HS-5 (cell line): ENCODE measurements at places on chromosomes 7 and 10.

DNA sequence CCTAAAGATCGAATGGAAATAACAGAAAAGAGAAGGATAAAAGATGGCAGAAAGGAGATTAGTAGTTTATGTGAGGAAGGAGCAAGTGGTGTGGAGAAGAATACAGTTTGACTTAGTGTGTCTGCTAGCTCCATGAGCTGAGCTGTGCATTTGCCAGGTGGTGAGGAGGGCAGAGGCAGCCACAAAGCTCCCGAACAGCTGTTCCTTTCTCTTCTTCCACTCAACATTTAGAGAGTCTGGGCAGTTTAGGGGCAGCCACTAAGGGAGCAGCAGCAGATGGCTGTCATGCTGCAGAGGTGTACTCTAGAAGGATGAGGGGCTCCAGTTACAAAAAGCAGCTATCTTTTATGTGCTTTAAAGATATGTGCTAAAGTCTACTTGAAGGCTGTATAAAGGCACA lies 674.4 kb downstream of the GRM8 start:
- DNase-seq = no peak

GRCh38 chr7:27409776-27410175 lies 167.2 kb downstream of the EVX1 start:
- DNase-seq = peak; percentile 36

DNA sequence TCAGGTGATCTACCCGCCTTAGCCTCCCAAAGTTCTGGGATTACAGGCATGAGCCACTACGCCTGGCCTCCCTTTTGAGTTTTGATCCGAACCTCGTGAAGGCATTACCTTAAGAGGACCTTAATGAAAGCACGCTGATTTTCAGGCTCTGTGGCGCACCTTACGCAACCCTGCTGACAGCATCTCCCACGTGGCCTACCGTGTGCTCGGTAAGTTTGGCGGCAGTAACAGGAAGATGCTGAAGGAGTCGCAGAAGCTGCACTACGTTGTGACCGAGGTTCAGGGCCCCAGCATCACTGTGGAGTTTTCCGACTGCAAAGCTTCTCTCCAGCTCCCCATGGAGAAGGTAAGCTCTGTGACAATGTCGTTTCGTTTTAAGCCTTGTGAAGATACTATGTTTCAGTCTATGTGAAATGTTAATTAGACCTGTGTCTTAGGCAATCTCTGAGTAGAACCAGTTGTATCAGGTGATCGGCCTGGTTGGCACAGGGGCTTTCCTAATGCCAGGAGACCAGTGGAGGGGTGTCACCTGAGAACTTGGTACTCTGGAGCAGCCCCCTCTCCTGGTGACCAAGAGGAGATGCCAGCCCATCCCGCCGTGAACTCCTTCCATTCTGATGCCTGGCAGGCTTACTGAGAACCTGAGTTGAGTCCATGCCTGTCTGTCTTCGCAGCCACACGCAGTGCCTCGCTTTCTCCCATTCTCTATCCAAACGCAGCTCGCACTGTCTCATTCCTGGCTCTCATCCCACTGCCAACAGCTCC lies 43.5 kb downstream of the TRRAP start:
- DNase-seq = no peak

DNA sequence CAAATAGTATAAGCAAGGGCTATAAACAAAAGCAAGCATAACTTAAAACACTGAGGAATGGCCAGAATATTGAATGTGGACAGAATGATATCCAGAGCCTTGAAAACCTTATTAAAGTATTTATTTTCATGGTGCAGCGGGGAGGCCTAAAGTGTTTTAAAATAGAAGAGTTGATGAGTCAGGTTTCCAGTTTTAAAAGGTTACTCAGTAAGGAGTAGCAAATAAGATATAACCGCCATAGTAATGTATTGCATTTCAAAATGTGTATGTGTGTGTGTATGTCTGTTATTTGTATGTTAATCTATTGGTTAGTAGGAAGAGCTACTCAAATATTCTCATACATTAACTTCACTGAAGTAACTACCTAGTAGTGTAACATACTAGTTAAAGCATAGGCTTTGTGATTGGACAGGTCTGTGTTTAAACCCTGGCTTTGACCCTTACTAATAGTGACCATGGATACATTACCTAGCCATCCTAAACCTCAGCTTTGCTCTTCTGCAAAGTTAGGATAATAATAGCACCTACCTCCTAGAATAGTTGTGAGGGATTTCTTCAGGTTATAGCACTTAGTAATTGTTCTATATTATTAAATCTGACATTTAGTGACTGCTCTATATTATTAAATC lies 16.9 kb downstream of the CUTC start:
- no peak for DNase-seq

- no peak for DNase-seq
Measured at GRCh38 chr10:78851647-78852046, 217.1 kb upstream of the ZMIZ1 start.

DNA sequence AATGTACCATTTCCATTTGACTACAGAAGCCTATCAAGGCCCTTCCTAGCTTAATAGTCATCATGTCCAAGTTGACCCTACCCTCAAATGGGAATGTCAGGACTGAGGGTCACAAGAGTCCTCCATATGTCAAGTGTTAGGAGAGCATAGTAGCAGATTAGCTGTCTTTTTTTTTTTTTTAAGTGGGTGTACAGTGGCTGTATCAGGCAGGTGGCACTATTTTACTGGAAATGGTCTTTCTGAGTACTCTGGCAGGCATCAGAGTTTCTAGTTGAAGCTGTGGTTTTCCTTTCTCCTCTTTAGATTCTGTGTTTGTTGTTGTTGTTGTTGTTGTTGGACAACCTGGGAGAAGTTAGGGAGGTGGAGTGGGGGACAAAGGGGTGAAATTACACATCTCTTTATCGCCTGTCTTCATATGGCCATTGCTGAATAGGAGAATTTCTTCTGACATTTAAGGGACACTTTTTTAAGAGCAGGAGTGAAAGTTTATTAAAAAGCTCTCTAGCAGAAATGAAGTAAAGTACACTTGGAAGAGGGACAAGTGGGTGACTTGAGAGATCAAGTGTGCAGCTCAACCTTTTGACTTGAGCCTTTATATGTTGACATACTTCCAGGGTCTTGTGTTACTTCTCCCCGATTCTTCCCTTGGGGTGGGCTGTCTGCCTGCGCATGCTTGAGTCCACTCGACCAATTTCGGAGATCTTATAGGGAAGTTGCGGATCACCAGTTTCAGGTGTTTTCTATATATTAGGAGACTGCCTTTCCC lies 104.1 kb upstream of the FOXP2 start:
- DNase-seq = no peak

DNA sequence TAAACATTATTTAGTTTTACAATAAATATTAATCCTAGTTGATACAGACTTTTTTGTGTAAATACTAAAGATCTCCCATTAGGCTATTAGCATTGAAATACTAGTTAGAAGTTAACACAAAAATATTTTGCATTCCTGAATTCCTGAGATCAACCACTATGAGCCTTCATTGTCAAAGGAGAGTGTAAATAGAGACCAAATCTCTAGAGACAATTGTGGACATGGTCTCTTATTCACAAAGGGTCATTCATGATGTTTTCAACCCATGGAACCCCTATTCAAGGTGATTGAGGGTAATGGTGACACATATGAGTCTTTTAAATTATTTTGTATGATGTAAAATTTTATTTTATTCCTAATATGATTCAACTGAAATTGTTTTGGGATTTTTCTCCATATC lies 1454.8 kb upstream of the LRRTM3 start:
- no peak for DNase-seq

DNA sequence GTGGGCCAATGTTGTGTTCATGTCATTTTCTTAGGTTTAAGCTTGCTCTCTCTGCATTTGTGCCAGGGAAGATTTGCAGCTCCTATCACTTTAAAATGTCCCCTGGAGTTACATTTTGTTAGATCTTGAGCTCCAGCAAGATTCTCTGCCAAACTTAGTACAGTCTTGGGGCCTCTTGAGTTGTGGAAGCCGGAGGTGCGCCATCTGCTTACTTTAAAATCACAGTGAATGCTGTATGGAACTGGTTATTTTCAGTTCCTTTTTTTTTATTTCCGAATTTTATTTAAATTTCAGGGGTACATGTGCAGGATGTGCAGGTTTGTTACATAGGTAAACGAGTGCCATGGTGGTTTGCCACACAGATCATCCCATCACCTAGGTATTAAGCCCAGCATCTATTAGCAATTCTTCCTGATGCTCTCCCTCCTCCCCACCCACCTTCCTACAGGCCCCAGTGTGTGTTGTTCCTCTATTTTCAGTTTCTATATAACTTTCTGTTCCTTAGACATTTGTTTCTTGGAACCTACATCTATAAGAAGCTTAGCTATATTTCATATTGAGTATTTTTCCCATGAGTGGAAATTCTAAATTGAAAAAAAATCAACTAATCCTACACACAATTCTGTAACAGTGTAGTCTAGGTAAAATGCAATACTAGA lies 114.4 kb upstream of the CREB5 start:
- DNase-seq = no peak

- no peak for DNase-seq
Measured at GRCh38 chr7:63998549-63998948, at the start of gene ZNF722. TSS of gene ZNF722 (plus strand) at chr7:63998849. CDS start at chr7:63998962, 113 bp downstream.

DNA sequence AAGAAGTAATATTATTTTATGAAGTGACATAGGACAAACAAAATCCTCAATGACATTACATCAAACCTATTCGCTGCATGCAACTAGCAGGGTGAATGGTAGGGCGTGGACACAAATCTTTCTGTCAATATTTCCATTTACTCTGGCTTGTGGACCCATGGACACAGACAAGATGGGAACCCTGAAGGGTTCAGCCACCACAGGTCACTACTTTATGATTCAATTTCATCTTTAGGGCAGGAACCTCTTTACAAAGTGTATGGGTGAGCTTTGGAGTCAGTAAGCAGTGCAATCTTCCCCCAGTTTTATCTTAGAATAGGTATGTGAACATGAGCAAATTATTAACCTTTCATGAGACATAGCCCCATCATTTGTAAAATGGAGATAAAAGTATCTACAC lies 982.4 kb upstream of the LRRTM3 start:
- DNase-seq = no peak

DNA sequence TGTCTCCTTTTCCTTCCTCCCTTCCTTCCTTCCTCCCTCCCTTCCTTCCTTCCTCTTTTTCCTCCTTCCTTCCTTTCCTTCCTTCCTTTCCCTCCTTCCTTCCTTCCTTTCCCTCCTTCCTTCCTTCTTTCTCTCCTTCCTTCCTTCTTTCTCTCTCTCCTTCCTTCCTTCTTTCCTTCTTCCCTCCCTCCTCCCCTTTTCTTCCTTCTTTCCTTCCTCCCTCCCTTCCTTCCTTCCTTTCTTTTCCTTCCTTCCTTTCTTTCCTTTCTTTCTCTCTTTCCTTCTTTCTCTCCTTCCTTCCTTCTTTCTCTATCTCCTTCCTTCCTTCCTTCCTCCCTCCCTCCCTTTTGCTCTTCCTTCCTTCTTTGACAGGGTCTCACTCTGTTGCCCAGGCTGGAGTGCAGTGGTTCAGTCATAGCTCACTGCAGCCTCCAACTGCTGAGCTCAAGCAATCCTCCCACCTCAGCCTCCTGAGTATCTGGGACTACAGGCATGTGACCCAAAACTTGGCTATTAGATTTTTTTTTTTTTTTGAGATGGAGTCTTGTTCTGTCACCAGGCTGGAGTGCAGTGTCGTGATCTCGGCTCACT lies 15.9 kb upstream of the CYTH3 start:
- DNase-seq = no peak
